ENCODE measurements at places on chromosomes 2 and 18.
A peak's percentile ranks its signal among the peaks of the same experiment; 100 is the strongest.

GRCh38 chr2:111634050-111634794 lies 249.8 kb downstream of the ANAPC1 start:
- DNase-seq, result peak; percentile 7

DNA sequence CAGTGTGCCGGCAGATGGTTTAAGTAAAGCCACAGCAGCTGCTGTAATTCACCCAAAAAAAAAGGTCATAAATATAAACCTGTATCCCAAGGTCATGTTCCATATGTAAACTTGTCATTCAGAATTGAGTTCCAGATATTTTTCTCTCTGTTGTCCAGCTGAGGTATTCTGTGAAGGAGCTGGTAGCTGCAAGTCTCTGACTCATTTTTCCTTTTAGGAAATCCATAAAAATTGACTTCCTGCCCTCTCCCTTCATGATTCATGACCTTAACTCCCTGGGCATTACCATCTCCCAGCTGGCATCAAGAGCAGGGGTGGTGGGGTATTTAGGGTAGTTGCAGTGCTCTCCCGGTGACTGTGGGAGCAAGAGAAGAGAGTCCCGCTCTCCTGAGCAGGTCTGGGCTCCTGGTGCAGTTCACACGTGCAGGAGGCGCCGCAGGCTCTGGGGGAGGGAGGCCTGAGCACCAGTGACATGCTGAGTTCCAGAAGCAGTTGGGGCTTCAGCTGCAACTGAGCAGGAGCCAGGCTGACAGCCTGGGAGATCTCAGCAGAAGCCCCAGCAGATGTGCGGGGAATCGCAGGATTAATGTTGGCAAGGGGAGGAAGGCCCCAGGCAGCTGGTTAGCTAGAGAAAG lies 192.6 kb downstream of the MGAT5 start:
- peak; percentile 64 for DNase-seq

GRCh38 chr2:231928481-231928880 lies 2.3 kb upstream of the NPPC start:
- no peak for DNase-seq

DNA sequence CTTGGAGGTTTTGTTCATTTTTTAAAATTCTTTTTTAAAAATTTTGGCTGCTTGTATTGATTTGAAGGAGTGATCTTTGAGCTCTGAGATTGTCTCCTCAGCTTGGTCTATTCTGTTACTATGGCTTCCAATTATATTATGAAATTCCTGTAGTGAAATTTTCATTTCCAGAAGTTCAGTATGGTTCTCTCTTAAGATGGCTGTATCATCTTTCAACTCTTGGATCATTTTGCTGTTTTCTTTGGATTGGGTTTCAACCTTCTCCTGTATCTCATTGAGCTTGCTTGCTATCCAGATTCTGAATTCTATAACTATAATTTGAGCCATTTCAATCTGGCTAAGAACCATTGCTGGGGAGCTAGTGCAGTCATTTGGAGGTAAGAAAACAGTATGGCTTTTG lies 270.8 kb upstream of the NT5C1B start:
- DNase-seq, result no peak

DNA sequence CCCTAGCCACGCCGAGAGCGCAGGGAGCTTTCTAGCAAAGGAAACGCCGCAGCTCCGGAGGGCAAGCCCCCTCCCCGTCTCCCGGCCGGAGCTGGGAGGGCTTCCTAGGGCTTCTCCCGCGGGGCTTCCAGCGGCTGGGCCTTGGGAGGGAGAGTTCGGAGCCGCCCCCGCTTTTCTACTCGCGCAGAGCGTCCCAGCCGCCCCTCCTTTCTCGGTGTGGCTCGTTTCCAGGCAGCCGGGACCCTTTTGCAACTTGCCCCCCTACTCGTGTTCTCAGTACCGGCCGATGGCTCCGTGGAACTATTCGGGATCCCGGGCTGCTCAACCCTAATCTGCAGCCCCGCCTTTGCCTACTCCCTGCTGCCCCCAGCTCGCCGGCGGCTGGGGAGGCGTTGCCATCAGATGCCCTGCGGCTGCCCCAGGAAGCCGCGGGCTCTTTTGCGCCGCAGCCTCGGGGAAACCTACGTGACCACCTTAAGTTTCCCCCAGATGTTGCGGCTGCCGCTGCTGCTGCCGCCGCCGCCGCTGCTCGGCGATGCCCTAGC lies 1.5 kb upstream of the NR4A2 start:
- peak; percentile 89 for DNase-seq

- DNase-seq, result no peak
Measured at GRCh38 chr2:196606516-196606915, 33.0 kb upstream of the CCDC150 start.

- peak; percentile 59 for DNase-seq
Measured at GRCh38 chr2:205698286-205699268, 16.3 kb downstream of the NRP2 start.

- peak; percentile 89 for DNase-seq
Measured at GRCh38 chr18:11994336-11994702, 13.0 kb downstream of the IMPA2 start.

DNA sequence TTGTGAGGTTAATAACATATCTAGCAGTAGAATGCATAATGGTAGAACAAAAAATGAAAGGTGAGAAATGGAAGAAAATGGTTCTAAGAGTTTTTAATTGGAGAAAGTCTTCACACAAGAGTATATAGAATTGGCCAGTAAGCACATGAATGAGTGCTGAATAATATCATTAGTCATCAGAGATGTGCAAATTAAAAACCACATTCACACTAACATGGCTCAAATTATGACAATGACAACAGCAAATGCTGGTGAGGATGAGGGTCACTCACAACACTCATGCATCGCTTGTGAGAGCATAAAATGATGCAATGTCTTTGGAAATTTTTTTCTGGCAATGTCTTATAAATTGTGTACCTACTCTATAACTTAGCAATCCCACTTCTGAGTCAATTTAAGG lies 1355.4 kb upstream of the ACVR2A start:
- DNase-seq, result peak; percentile 7

DNA sequence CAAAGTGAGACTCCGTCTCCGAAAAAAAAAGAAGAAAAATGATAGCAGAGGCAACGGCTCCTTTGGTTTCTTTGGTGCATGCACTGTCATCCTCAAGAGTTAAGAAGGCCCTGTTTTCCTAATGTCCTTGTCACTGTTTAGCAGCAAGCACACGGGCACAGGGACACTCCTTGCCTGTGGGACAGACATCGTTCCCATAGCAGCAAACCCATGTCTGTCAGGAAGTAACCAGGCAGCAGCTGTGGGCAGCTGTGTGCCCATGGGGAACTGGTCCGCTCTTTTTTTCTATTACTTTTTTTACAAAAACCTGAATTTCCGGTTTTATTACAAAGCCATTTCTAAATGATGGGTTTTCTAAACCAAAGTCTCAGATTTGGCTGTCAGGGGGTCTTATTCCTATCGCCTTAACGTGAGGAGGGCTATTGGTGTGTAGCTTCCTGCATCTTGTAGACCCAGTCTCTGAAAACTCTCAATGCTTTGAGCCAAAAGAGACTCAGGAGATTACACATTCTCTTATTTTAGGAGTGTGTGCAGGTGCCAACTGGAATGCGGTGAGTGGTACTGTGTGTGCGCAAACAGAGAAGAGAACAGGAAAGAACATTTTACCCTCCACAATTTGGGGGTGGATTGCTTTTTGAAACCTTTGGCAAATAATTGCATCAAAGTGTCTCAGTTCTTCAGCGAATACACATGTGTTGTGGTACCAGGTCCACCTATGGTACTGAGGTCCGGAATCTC lies 109.6 kb downstream of the COLEC12 start:
- no peak for DNase-seq

GRCh38 chr18:29225351-29225750 lies 1048.4 kb upstream of the CDH2 start:
- peak; percentile 11 for DNase-seq

DNA sequence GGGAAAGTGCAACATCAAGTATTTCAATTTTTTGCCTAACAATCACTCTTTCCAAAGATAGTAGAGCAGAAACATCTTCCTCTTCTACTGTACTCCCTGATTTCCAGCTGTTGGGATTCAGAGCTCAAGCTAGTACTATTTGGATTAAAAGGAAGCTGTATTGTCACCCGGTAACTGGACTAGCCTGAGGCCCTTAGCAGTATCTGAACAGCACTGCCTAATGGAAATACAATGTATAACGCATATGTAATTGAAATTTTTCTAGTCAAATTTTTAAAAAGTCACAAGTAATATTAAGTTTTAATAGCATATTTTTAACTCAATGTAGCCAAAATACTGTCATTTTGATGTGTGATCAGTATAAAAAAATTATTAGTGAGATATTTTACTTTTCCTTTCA lies 86.2 kb downstream of the COX7A2L start:
- DNase-seq, result no peak

DNA sequence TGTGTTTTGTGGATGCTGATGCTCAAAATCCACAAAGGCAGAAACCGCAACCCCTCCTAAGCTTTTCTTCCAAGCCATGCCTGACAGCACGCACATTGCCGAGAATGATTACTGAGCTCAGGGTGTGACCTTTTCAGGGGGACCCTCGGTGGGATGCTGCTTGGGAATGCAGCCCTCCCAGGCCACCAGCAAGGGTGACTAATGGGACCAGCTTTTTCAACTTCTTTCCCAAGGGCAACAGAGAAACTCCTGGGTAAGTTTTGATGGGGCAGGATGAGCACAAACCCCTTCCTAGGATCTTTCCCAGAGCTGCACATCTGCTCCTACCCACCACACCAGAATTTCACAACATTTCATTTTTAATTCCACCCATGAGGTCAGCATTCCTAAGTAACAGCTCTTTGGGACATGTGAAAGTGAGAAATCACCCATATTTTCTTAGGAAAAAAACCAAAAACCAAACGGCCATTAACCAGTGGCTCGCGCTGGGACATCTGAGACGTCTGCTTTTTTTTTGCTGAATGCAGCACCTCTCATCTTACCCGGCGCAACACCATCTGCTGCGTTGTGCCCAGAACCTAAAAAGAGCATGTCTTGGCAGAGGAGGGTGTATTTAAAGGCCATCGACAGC lies 119.0 kb downstream of the ARL4C start:
- peak; percentile 86 for DNase-seq
